Activated naive CD4-positive, alpha-beta T cell treated with anti-CD3 and anti-CD28 coated beads, Interleukin-2, amount 50 U/mL, for 72 hours (primary cell): ENCODE measurements at places on chromosomes 13 and 19. TPM values are rescaled to one million over a fixed set of nuclear protein-coding genes. Genes with fewer than 3 reads are reported as not detected.
A peak's percentile ranks its signal among the peaks of the same experiment; 100 is the strongest.

DNA sequence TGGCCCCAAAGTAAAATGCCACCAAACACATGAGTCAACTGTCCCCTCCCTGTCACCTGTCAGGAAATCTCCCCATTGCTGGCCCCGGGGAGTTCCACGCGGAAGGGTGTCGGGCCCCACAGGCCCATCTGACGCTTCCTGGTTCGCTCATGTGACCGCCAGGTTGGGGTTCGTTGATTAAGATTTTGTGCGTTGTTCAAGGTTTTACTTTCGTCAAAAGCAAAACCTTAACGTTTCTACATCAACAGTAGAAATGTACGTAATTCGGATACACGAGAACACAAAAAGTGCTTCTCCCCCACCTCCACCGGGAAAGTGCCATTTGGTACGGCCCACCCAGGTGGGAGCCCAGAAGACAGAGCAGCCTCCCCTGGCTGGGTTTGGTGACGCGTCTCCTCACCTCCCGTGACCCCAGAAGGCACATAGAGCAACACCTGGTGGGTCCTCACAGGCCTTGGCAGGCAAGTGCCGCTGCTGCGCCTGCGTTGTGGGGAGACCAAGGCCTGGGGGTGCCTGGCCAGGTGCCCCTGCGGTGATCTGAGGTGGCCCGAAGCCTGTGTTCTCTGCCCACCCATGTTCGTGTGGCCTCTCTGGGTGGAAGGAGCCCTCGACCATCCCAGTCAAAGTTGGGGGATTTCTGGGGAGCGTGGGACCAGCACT is 161.6 kb downstream of the KDM4B start:
- DNase-seq = peak; percentile 66

DNA sequence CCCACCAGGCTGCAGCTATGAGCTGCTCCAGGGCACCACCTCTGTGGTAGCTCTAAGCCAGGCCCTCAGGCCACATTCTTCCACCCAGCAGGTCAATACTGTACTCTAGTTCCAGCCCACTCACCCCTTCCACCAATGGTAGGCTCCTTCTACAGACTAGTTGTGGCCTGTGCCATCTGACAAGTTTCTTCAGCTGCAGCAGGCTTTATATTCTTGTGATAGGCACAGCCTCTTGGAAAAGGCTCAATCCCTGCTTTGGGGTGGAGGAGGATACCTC is 8.5 kb downstream of the MICU2 start:
- no peak for DNase-seq

DNA sequence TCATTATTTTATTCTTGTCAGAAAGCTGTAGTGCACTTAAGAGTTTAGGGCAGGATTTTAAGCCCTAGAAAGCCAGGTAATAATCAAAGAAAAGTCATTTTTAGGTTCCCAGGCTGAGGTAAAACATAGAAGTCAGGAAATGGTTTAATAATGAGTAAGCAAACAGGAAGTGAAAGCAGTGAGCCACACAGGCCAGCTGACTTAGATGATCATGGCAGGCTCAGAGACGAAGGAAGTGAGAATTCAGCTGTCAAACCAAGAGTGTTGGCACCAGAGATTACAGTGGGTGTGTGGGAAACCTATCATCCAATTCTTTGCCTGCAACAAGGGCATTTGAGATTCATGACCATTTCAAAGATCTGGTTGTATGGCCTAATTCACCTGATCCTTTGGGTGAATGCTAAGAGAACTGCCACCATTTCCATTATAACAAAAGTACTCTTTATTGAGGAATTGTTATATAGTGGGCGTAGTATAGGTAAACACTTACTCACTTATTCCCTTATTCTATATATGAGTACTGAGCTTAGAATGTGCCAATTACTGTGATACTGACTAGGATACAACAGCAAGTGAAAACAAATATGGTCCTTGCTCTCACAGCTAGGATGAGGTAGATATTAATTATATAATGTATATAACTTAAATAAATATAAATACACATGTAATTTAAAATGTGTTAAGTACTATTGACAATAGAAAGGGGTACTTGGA is 103.7 kb upstream of the EDNRB start:
- DNase-seq = peak; percentile 55

- DNase-seq = no peak
These were observed 79.1 kb downstream of the ZNF254 start for GRCh38 chr19:24166055-24166454.

DNA sequence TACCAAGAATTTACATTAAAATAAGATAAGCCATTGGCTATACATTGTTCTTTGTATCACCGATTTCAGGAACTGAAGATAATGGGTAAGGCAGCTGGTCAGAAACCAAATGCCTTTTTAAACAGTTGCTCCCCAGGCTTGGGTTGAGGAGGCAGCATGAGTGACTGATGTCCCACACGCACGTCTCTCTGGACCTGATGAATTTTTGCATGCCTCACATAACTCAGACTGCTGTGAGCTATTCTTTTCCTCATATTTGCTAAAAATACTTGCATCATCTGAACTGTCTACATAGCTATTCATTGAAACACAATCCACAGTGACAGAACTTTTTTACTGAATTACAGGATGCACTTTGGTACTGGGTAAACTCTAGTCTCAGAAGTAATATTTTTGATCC is 123.6 kb upstream of the MAB21L1 start:
- DNase-seq = no peak

DNA sequence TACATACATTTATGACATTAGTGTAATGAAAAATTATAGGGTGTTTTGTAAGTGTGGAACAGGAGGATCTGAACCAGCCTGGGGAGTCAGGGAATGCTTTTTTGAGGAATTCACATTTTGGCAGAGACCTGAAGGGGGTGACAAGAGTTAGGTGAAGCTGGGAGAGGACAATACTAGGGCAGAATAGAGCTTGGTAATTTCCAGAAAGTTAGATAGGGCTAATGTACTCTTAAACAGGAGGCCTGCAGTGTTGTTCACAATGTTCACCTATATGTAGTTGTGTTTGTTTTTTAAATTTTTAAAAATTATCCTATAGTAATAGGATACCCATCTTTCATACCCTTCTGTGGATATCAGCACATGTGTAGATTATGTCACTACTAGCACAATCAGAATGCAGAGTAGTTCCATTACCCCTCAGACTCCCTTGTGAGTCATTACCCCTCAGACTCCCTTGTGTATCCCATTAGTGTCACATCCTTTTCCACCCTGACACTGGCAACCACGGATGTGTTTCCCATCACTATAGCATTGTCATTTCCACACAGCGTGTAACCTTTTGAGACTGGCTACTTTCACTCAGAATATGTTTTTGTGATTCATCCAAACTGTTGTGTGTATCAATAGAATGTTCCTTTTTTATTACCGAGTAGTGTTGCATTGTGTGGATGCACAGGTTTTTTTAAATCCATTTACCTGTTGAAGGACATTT is 43.1 kb downstream of the PCCA start:
- DNase-seq = peak; percentile 56

GNA15 gene
- 105 TPM for total RNA-seq

KLK14 gene
- 0.80 TPM for total RNA-seq

ATP4A gene
- total RNA-seq = not detected
